Left ventricle myocardium inferior (tissue), 1 donor: ENCODE measurements at places on chromosomes 4 and X. TPM values are rescaled to one million over a fixed set of nuclear protein-coding genes. Genes with fewer than 3 reads are reported as not detected.

DNA sequence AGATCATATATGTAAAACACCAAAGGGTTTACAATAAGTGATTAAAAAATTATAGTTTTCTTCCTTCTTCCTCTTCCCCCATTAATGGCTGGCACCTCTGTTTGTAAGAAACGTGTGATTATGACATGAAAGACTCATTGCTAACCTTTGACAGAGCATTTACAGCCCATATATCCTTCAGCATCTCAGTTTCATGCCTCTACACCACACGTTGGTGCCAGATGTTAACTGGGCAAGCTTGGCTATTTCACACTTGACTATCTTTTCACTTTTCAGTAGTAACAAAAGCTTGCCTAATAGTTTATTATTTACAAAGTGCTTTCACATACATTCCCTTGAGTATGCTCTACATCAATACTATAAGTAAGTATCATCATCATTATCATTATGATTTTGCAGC, 65.3 kb upstream of the C1QTNF7 start:
- no peak for DNase-seq

DNA sequence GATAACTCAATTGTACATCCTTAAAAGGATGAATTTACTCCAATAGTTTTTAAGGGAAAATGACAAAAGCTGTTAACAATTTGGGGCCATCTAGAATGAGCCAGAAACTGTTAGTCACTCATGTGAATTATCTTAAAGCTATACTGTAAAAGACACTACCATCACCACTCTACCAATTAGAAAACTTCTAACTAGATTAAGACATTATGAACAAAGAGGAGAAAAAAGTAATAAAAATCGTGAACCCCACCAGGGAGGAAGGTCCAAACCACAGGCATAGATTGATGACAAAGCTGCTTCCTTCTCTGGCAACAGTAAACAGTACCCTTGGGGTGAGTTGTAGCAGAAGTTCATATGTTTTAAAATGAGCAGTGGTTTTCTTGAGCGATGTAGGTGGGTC, 106.1 kb downstream of the PDGFC start:
- DNase-seq: no peak

DNA sequence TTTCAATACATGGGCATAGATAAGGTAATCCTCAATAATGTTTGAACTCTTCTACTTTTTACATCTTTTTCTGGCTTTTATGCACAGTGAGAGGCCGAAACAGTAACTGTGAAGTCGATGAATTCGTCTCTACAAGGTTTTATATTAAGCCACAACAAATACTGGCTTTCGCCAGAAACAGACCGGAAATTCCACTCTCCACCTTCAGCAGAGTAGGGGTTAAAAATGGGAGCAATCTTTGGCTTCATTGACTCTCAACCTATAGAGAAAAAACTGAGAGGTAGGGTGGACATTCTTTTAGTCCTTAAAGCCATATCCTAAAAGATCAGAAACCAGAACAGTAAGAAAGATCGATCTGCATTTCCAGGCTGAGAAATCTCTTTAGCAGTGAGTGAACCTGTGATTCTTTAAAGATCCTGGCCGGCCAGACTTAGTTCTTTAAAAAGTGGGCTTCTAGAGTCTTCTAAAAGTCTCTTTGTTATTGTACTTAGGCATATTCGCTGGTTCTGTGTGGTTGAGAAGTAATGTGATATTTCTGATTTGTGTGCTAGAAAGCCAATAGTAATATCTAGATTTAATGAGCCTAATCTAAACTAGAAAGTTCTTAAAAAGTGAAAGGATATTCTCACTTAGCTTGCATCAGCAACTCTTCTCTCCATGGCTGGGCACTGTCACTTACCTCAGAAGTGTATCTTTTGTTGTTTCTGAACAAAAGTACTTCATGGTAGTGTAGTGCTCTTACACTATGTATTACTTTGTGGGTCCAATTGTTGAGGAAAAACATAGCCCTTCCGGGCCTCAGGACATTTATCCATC, 2.0 kb downstream of the HSPA4L start:
- DNase-seq: no peak

GRCh38 chr4:186104890-186105646, 564 bp downstream of the FAM149A start:
- DNase-seq: no peak

GRCh38 chr4:88177983-88178625, 19.7 kb upstream of the ABCG2 start:
- DNase-seq: no peak

- DNase-seq: no peak
These were observed 109.6 kb upstream of the ACSL4 start for GRCh38 chrX:109842611-109843010.

DNA sequence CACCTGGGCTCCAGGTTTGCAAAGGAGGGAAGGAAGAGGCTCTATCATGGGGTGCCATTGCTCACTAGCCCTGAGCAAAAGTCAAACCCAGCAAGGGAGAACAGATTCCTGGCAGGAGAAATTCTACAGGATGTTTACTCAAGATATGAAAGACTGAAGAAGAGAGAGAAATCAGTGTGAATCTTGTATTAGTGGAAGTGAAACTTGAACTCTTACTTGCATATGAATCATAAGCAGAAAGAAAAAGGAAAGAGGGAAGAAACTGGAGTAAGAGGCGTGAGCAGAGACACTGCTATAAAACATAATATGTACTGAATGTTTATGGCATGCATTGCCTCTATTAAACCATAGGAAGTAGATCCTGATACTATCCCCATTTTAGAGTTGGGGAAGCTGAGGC, 60.9 kb downstream of the C4orf46 start:
- DNase-seq: no peak

DNA sequence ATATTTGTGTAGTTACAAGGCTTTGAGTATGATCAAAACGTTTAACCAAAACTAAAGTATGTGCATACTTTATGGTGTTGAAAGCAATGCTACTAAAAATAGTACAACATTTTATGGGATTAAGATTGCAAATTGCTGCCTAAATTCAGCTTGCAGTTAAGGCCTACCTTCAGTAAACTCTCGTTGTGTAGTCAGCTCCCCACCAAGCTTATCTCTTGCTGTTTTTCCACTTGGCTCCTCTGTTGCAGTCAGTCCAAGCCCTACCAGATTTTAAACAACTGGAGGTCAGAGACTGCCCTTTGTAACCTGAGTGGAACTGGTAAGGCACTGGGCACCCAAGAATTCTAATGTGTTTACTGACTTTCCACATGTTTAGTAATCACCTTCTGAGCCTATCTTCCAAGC, 25.7 kb downstream of the AFF1 start:
- DNase-seq: no peak

DNA sequence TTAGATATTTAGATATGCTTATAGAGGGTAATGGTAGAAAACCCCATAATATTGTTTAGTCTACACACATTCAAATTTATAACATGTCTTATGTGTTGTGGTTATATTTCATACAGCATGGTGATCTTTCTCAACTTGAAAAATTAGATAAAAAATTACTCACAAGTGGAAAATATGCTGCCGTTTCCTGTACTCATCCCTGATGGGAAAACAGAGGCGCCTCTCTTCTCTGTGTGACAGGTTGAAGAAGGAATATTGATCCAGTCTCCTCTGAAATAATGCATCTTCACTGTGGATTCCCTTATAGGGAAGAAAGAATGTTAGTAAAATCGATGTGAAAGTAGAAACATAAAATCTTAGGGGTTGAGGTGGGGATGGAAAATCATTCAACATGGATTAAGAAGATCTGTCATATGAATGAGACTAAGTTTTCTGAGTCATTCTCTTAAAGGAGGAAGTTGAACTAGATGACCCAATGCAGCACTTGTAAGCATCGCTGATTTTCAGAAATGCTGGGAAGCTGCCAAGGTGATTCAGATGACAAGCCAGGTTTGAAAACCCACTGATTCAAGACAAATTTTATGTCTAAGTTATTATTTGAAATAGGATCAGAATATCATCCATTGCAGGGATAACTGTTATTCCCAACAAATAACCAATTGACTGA, 70.7 kb downstream of the ANKRD50 start:
- DNase-seq: no peak

DNA sequence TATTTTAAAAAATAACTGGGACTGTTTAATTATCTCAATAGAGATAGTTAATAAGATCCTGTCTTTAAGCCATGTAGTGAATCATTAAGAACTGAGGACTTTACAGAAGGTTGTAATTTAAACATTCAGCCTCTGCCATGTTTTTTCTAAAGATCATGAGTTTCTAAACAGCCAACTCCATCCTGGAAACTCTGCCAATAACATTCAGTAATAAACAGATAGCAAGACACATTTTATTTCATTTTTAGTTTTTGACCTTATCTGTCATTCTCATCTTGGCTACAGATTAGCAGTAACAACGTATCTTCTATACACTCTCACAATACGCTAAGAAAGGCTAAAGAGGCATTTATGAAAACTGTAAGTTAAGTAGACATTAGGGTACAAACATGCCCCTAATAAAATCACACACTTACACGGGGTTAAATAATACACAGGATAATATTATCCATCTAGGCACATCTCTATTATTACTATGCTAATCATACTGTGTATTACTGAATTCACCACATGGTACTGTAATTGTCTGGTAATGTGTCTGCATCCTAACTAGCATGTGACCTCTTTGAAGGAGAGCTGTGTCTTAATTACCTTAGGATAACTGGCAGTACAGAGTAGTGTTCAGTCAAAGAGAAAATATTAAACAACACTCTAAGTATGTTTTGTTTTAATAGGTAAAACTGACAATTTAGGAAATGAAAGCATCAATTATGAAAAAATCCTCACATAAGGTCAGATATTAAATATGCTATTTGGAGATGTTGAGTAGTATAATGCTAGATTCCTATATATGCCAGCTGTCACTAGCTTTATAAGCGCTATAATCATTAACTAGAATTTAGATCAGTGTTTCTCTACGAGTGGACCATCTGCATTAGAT, 122.4 kb upstream of the NAP1L5 start:
- no peak for DNase-seq

- DNase-seq: no peak
These were observed 326.9 kb upstream of the SLIT2 start for GRCh38 chr4:19924761-19925160.

The USP17L20 gene
- not detected for total RNA-seq

DNA sequence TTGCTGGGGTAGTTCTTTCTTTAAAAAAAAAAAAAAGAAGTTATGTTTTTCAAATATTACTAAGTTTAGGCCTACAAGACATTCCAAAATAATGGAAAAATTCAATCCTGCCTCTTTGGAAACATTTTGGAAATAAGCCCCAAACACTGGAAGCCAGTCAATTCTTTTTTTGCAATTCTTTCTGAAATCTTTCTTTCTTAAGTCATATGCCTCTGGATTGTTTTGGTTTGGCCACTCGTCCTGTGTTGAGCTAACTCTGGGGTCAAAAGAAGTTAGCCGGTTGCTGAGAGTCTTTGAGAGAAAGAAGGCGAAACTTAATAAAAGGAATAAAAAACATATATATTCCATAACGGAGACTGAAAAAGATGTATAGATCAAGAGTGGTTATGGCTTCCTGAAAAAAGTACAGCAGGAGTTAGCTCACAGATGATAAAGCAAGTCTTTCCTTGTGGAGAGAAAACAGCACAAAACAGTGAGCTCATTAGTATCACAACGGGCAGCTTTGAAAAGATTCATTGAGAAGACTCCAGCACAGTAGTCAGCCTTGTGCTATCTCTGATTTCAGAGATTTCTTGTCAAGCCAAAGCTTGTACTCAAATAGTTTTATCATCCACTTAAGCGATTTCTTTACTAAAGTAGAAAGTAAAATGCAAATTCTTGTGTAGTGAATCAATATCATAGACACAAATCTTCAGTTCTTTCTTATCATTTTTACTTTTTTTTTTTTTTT, 64.8 kb downstream of the PLS3 start:
- no peak for DNase-seq

- DNase-seq: no peak
These were observed 692.1 kb upstream of the POU3F4 start for GRCh38 chrX:82816001-82816400.

The C4orf54 gene
- total RNA-seq: 1.2 TPM

The GALNT7 gene
- 6.1 TPM for total RNA-seq

The TGIF2LX gene
- total RNA-seq: not detected

DNA sequence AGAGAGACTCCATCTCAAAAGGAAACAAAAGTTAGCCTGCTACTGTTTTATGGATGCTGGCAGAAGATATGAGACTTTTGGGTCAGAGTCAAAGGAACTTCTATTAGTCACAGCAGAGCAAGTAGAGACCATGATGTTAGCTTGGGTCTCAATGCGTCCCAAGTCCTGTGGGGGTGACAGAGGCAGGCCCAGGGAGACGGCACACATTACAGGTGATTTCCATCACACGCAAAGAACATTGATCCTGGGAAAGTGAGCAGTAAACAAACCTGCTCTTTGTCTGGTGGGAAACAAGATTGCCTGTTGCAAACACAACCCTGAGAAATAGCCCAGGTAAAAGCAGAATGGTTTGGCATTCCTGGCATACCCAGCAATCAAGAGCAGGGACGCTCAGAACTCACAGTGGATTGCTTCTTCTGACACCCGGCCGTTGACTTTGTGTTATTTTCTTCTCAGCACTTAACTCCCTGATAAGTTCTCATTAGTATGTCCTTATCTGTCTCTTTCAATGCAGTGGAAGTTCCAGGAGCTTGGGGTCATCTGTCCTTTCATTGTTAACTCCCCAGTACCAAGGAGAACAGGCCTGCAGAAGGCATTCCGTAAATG, 51.2 kb upstream of the LGI2 start:
- no peak for DNase-seq

GRCh38 chrX:39507617-39508299, 590.0 kb downstream of the BCOR start:
- DNase-seq: no peak

GRCh38 chrX:14295426-14295825, 233.9 kb upstream of the GLRA2 start:
- DNase-seq: no peak

DNA sequence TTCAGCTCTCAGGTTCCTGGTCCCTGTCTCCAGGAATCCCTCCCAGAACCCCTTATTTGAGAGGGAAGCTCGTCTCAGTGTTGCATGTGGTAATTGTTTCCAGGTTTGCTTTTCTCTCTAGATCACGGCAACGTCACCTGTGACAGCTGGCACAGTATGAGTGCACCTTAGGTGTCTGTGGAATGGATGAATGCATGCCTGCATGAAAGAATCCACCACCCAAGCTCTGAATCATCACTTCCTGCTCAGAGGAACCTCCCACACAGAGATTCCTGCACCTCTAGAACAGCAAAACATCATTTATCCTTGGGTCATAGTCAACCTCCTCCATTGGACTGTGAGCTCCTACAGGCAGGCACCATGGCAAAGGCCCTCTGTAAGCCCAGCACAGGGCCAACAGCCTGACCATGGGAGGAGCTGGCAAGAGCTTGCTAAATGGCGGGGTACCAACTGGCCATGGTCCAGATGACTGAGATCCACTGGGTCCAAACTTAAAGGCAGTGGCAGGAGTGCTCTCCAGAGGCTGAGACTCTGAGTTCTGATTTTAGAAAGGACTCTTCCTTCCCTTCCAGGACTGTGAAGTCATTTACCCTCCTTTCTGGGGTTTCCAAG, 116.2 kb downstream of the SLC2A9 start:
- DNase-seq: peak; percentile 36

DNA sequence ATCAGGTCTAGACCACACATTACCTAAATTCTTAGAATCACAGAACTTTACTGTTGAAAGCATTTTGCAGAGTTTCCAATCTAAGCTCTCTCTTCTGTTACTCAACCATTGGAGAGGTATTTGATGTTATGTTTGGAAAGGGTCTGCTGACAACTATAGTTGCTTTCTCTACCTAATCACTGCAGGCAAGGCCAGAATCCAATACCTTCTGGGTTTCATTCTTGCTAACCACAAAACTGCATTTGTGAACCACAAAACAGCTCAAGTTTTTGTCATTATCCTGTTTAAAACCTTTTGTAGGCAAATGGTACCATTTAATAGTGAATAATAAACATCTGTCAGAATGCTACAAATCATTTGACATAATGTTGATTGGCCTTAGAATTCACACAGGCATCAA, 380.1 kb downstream of the GASK1B start:
- DNase-seq: no peak

- DNase-seq: no peak
These were observed 139.6 kb upstream of the FAM47C start for GRCh38 chrX:36868592-36868991.
